GDM1 (cell line): ENCODE measurements at places on chromosomes 7 and 10.

- DNase-seq: no peak
These were observed 97.4 kb upstream of the BMPER start for GRCh38 chr7:33807779-33808482.

DNA sequence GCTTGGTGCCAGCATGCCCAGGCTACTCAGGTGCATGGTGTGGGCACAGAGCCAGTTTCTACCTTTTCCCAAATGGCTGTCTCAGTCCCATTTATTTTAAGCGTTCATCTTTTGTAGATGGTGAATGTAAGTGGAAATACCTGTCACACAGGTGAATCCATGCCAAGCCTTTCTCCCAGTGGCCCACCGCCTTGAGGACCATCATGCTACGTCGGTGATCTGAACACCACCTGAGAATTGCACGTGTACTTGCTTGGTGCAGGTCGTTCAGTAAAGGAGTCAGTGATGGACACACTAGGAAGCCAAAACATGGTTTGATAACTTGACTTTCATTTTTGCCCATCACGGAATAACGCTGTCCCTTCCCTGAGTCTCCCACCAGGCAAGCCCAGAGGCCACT lies 666.7 kb upstream of the FOXK1 start:
- DNase-seq: no peak

DNA sequence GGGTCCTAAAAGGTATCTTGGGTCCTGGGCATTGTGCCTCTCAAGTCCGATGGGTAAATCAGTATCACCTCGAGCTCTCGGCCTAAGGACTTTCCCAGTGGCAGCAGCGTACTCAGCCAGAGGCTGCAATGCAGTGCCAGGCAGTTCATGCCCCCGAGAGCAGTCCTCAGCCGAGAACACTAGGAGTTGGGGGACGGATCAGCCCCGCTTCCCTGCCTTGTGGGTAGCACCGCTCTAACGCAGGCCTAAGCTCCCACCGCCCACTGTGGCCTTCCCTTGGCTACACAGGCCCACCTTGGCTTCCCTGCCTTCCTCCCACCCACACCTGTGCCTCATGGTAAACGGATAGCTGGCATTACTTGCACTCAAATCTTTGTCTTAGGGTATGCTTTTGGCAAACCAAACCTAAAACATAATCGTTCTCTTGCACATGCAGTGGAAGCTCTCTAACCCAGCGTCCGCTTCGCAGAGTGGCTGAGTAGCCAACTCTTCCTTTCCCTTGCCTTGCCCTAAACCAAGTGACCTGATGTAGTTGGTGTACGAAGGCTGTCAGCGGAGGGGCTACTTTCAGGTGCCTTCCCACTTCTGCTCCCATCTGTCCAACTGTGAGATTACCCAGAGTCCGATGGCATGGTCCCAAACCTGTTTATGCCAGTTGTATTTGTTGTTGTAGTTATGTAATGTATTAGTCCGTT lies 73.2 kb upstream of the CHST15 start:
- no peak for DNase-seq

GRCh38 chr10:84429926-84430520 lies 101.6 kb downstream of the CCSER2 start:
- DNase-seq: peak; percentile 62

DNA sequence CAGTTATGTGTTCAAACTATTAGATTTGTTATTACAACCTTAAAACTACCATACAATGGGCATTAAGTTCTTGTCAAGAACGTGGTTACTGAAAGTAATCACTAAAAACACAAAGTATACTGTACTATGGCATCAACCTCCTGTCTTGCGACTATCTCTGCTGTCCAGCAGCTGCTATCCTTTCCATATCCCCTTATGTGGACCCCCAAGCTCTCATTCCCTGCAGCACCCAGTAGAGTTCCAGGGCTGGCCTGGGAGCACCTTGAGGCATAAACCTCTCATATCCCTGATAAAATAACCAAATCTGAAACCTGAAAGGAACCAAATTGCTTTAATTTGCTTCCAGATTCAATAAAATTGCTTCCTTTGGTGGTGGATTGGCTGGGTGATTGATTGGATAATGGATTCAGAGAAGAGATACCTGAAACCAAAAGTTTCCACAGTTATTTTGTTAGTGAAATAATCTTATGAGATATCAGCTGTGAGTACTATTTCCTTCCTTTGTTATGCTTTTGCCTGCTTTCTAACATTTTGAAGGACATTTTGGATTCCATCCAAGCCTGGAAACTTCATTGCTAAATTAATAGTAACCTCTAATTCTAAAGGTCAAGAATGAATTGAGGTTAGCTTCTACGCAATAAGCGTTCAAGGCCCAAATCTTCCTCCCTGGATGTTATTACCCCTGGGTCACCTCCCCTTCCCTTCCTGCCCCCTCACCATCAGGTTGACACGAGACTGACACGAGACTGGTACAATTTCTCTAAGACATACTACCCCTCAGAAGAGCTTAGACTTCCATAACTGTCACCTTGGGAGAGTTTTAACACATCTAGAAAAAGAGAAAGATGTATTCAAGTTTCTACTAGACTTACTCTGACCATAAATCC lies 48.8 kb downstream of the RELN start:
- no peak for DNase-seq

DNA sequence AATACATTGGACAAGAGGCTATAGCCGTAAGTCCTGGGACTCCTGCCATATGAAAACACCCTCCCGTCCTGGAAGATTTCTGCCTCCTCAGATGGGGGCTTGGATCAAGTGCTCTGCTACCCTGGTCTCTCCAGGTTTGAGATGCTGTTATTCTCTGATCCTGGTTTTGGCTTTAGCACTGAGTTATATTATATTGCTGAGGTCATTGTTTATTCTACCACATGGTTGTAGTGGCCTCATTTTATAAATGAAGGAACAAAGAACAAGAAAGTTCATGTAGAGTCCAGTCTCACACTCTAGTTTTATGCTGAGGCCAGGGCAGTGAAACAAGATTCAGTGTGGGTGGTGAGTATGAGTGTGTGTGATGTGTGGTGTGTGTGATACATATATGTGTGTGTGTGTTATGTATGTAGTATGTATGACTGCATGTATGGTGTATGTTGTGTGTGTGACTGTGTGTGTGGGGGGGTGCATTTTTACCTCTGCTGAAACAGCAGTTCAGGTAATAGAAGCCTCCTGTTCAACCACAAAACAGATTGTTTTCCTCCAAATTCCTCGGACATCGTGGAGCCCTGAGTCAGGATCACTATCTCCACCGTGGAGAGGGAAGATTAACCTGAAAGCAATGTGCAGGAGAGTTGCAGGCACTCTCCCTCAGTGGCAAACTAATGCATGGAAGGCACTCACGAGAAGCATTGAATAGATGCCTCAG lies 80.7 kb downstream of the C7orf25 start:
- DNase-seq: no peak

DNA sequence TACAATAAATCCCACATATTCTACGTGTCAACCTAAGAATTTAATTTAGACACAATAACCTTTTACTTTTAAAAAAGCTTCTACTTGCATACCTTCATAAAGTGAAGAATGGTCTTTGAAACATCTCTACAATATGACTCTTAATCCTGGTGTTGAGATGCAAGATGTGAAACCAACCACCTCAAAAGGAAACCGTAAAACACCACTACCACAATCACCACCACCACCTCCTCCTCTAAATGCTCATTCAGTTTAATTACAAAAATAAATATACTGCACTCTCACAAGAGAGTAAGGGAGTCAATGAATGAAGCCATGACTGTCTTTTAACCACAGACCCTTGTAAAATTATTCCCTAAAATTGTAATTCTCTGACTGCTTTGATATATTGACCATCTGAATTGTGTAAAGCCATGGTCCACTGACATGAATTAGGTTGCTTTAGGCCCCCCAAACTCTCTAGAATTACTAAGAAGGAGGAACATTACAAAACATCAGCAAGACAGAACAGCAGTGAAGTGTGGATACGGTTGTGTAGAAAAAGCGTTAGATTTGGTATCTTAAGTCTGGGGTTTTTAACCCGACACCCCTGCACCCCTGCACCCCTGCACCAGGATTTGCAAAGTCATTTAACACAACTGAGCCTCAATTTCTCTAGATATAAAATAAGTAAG lies 171.4 kb downstream of the SFMBT2 start:
- DNase-seq: no peak

DNA sequence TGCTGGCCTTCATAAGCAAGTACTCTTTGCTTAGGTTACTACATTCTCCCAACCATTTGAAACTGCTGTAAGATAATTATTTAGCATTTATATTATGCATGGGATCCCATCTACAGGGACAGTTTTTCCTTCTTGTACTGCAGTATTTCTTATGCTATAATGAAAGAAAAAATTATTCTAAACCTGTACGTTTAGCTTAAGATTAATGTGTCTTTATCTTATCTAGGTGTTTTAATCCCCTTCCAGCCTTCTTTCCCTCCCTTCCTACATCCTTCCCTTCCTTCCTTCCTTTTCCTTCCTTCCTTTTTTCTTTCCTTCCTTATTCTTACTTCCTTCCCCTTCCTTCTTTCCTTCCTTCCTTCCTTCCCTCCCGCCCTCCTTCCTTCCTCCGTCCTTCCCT lies 778.3 kb downstream of the CNTNAP2 start:
- DNase-seq: no peak

DNA sequence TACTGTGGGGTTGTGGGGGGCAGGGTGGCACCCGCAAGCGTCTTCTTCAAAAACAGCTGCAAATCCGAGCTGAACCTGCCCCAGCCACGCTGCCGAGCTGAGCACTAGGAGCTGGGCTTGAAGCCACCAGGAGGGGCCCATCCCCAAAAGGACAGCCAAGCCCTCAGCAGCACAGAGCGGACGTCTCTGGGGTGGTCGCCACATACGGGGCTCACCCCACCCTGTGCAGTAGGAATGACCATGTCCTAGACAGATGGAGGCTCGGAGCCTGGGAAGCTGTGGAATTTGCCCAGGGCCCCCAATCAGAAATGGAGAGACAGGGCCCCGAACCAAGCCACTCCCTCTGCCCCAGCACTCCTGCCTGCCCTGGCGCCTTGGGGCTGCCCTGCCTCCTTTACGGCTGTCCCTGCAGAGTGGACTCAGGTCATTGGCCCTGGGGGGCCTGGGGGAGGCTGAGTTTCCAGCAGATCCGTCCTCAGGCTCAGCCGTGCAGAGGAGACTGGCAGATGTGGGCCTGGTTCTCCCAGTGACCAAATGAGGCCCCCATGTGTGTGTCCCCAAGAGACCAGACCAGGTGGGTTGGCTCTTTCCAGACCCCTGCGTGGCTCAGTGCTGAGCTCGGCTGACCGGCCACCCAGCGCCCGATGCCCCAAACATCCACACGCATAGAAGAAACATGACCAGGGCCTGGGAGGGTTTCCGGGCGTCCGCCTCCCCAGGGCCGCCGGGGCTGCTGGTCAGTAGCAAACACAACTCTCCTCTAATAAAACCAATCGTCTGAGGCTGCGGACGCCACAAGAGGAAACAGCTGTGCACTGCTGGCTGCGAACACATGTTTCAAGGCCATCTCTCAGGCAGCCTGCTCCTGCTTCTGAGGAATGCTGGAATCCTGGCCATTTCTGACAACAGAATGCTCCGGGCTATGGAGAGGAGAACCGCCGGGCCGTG lies 54.9 kb downstream of the PDGFA start:
- DNase-seq: no peak

- DNase-seq: no peak
These were observed 100.3 kb downstream of the FAS start for GRCh38 chr10:89090756-89091445.

DNA sequence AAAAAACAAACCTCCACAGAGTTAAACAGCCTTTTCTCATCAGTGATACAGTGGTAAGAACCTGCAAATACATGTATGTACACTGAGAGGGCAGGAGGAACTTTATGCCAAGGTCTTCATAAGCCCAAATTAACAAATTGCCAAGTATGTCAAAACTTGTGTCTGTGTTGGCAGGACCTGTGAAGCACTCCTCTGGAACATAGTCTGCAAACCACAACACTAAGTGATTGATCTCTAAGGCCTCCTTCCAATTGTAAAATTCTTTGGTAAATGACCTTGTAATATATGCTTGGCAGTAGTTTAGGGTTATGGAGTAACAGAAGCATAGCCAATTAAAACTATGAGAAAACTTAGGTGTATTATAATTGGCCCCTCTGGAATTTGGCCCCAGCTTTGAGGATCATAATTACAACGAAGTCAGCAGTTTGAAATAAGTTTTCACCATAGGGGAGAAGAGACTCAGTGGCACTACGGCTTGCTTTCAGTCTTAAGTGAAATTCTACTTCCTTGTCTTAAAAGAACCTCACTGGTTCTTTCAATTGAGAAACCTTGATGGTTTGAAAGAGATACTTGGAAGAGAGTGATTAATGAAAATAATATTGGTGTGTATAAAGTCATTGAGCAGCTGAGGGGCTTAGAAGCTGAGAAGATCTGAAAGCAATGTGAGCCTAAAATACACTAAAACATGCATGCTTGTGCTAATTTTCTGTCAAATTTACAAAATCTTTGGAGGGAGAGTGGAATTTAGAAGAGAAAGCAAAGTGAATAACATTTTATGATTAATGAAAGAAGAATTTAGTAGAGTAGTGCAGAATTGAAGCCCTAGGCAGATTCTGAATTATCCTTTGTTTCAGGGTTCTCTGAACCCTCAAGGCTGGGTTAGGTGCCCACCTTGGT lies 57.6 kb downstream of the CNNM2 start:
- DNase-seq: no peak

DNA sequence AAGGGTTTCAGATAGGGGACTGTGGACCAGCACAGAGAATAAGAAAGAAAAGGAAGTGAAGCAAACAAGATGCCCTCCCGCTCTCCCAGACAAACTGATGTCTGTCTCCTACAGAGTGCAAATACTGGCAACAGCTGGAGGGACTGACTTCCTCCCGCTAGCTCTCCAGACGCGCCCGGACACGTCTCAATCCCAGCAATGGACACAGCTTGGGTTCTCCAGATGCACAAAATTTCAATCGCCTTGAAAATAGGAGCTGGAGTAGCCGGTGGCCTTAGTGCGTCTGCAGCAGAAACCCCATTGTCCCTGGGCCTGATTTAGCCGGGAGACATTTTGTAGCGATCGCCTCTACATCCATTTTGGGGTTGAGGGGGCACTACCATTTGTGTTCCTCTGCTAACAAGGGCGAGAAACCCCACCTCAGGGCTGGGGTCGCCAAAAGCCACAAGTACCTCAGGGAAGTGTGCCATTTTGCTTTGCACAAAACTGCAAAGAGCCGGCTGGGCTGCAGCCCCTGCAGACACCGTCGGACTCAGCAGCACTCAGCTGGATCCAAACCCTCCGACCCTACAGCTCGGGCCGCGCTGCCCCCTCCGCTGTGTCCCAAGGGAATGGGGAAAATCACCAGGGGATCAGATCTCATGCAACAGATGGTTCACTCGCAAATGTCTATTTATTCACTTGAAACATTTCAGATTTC lies 5.9 kb downstream of the CPA2 start:
- DNase-seq: peak; percentile 31

DNA sequence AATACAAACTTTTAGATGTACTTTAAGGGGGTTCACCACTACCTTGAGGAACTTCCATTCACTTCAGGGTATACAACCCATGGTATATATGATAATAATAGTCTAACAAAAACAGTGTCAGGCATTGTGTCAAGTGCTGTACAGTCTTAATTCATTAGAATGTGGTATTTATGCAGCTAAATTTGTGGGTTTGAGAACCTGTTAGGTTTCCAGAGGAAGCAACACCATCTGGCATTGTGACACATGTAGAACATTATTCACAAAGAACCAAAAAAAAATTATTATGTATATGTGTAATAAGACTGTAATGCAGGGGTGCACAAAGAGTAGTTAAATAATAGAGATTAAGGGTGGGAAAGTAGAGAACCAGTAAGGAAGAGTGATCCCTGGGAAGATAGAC lies 26.3 kb downstream of the TMEM60 start:
- DNase-seq: no peak

GRCh38 chr10:86281396-86281795 lies 85.2 kb downstream of the GRID1 start:
- DNase-seq: no peak
